ENCODE measurements at places on chromosomes 5 and 9.

DNA sequence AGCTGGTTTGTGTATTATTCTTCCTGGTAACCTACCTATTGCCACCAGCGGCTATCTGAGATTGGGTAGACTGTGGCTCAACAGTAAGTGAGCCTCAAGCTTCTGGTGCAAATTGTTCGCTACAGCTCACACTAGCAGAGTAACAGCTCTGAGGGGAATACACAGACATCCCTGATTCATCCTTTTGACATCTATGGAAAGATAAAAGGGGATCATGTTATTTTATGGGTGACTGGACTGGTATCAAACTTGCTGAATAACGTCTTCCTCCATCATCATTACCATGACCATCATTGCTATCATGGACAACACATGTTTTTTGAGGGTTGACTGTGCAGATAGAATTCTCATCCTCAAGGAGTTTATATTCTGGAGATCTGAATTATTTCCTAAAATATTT is 129.6 kb downstream of the PIK3R1 start:
- no peak for DNase-seq

DNA sequence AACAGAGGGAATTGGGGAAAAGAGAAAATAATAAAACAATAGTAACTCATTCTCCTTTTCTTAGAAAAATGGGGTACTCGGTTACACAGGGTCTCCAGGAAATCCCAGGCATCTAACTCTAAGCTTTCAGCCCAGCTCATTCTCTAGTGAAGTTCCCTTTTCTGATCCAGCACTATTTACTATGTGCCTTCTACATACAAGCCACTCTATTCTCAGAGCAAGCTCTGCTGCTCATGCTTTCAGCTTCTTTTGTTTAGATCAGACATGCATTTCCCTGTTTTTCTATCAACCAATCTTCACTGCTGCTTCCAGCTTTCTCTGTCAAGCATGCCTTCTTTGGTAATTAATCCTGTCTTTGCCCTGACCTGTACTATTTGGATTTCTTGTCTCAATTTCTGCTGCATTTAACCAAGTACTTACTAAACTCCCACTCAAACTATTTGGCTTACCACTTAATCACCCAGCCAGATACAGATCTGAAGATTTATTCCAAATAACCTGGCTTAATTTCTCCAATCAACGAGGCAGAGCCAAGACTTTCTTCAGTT is 25.3 kb downstream of the OSMR start:
- DNase-seq, result no peak

DNA sequence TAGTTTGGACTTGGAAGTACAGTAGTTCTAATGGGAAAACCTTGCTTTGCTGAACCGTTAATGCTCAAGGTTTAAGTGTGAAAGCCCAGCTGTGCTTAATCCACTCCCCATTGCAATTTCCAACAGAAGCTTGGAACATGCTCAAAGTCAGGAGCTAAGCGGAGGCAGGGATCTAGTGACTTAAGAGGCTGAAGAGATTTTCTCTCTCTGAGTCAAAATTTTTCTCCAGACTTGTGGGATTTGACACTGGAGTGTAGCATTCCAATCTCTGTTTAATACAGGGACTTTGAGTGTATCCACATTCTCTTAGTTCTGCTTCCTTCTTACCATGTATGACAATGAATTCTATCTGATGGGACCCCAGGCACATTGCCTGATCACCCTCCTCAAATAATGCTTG is 471.8 kb downstream of the KIF4B start:
- DNase-seq, result no peak

DNA sequence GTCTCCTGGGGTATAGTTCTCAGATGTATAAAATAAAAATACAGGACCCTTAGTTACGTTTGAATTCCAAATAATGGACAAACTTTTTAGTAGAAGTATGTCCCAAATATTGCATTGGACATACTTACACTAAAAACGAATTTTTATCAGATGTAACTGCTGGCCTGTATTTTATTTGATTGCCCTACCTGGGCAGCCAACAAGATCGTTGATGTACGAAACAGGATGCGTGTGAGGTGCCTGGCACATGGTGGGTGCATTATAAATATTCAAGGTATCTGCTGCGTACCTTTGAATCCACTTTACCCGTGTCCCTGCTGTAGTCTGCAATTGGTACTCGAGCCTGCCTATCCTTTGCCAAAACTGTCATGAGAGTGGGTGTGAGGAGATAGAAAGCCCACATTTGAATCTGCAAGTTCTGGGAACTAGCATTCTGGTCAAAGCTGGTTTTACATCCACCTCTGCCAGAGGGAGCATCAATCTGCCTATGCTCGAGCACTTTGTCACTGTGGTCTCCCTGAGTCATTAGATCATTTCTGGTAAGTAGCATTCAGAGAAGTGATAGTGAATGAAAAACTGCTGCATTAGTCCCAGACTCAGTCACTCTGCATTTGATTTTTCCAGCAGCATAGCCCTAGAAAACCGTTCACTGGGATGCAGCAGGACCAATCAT is 133.7 kb upstream of the IQGAP2 start:
- DNase-seq, result no peak

DNA sequence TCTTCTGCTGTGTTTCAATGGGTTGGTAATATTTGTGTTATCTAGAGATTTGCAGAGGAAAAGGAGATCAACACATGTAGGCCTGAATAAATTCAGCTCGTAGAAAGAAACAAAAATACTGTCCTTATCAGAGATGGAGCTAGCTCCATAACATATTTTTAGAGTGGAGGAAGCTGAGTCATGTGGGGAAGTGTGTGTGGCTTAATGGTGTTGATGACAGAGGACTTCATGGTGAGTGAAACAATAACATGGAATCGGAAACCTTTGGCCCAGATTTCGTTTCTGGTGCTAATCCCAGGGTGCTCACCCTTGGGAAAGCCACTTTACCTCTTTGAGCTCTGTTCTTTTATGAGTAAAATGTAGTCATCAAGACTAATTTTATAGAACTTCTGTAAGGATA is 825.0 kb downstream of the TLR4 start:
- peak; percentile 51 for DNase-seq

- DNase-seq, result no peak
These were observed 170.2 kb downstream of the RANBP17 start for GRCh38 chr5:171031977-171032376.

GRCh38 chr5:170632985-170633234 is 129.1 kb downstream of the KCNIP1 start:
- DNase-seq, result no peak

- DNase-seq, result no peak
These were observed 1250.6 kb downstream of the EFNA5 start for GRCh38 chr5:106420102-106420501.

GRCh38 chr5:102087906-102088305 is 208.2 kb downstream of the SLCO4C1 start:
- no peak for DNase-seq

- no peak for DNase-seq
These were observed 672.1 kb upstream of the RIOK2 start for GRCh38 chr5:97854871-97855762.

DNA sequence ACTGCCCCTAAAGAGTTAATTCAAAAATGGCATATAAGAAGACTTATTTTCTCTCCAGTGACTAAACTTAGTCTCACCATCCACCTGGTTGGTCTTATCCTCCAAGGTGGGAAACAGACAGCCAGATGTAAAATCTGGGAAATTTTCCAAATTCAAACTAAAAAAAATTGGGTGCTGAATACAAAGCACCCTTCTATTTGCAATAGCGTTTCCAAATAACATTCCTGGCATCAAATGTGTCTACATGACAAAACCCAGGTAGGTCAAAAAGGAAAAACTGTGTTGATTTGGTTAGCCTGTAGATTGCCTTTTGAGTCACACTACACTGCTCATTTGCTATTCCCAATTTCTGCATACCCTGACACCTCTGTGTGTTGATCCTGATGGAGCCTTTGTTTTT is 252.2 kb downstream of the NR2F1-AS1 start:
- DNase-seq, result no peak

GRCh38 chr9:38036359-38037084 is 32.5 kb downstream of the SHB start:
- peak; percentile 60 for DNase-seq

- DNase-seq, result no peak
These were observed 4.7 kb upstream of the ADCY2 start for GRCh38 chr5:7391215-7391614.

GRCh38 chr5:35538198-35538931 is 79.3 kb upstream of the SPEF2 start:
- no peak for DNase-seq

- no peak for DNase-seq
These were observed 75.5 kb upstream of the CDK20 start for GRCh38 chr9:88049677-88050307.

DNA sequence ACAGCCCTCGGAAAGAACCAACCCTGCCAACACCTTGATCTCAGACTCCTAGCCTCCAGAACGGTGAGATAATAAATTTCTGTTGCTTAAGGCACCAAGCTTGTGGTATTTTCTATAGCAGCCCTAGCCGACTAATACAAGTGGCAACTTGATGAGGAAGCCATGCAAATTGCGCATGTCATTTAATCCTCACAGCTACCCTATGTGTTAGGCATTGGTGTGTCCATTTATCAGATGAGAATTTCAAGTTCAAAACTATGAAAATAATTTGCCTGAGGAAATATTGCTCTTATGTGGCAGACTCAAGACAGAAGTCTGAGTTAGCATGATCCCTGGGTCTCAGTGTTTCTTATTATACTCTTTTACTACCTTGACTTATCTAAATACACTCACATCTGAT is 264.0 kb downstream of the PDE4D start:
- no peak for DNase-seq

GRCh38 chr5:133259199-133259997 is 207.6 kb downstream of the HSPA4 start:
- DNase-seq, result peak; percentile 37

DNA sequence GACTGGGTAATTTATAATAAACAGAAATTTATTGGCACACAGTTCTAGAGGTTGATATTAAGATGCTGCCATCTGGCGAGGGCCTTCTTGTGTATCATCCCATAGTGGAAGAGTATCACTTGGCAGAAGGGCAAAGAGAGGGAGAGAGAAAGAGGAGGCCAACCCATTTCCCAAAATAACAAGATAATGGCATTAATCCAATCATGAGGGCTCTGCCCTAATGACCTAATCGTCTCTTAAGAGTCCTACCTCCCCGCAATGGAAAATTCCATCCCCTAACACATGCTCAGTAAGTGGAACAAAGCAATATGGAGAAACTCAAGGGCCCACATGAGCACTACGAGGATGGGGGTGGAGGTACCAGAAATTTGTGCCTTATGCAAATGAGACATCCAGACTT is 17.6 kb upstream of the VDAC1 start:
- DNase-seq, result no peak

- no peak for DNase-seq
These were observed 6.2 kb downstream of the TERT start for GRCh38 chr5:1288439-1289335.

- DNase-seq, result no peak
These were observed 50.2 kb upstream of the KCNMB1 start for GRCh38 chr5:170439223-170439943.

DNA sequence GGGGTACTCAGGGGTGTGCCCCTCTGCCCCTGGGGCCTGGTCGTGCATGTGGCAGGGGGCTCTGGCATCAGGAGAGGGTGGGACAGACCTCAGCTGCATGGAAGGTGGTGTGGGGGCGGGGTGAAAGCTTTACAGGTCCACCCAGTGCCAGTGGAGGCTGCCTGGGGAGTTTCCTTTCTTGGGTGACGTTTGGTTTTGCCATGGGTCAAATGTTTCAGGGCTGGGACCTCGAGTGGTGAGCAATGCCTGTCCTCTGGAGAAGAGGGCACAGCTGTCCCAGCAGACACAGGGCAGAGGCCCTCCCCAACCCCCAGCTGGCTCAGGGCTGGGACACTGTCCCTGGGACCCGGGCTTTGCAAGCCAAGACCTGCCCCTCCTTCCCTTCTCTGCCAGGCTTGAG is 3.6 kb downstream of the RXRA start:
- DNase-seq, result no peak

- no peak for DNase-seq
These were observed 56.1 kb downstream of the NLN start for GRCh38 chr5:65778126-65778525.

- no peak for DNase-seq
These were observed 46.2 kb upstream of the RNF20 start for GRCh38 chr9:101487443-101487840.

DNA sequence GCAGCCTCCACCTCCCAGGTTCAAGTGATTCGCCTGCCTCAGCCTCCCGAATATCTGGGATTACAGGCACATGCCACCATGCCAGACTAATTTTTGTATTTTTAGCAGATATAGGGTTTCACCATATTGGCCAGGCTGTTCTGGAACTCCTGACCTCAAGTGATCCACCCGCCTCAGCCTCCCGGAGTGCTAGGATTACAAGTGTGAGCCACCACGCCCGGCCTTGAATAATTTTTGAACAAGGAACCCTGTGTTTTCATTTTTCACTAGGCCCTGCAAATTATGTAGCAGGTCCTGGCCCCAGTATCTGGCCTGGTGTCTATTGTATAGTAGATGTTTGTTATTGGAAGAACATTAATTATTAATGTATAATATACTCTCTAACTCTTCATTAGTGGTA is 140.7 kb downstream of the PIK3R1 start:
- DNase-seq, result no peak

DNA sequence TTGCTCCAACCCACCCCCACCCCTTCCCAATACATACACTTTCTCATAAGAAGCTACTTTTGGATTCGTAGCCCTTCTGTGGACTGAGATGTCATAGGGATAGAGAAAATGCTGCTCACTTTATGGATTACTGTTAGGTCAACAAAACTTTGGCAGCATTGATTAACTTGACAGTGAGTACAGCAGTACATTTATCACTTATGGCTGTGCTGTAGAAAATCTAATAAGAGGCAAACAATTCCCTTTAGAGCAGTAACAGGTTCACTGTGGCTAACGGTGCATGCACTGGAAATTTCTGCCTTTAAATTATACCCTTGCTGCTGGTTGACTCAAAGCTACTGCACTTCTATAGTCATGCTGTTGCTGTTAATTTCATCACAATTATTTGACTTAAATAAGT is 59.2 kb downstream of the PPIC start:
- no peak for DNase-seq

- DNase-seq, result no peak
These were observed 2.1 kb upstream of the FOXE1 start for GRCh38 chr9:97850746-97851445.

Data from hematopoietic multipotent progenitor cell treated with erythropoietin and hydrocortisone succinate and interleukin-3 and kit ligand, for 4 days (in vitro differentiated cells).